ENCODE measurements at places on chromosomes 4 and X. TPM values are rescaled to one million over a fixed set of nuclear protein-coding genes. Genes with fewer than 3 reads are reported as not detected.

GRCh38 chrX:103248553-103248952 lies 6.4 kb downstream of the TCEAL8 start:
- peaks cover 3% of the 10 kb centered on the region for H3K27me3 ChIP-seq
- H3K4me1 ChIP-seq: peaks cover 4% of the 10 kb centered on the region
- H3K4me3 ChIP-seq: no peak overlapping the region
- H3K36me3 ChIP-seq: peaks cover 8% of the 10 kb centered on the region
- no peak overlapping the region for H3K27ac ChIP-seq
- DNase-seq: no peak

DNA sequence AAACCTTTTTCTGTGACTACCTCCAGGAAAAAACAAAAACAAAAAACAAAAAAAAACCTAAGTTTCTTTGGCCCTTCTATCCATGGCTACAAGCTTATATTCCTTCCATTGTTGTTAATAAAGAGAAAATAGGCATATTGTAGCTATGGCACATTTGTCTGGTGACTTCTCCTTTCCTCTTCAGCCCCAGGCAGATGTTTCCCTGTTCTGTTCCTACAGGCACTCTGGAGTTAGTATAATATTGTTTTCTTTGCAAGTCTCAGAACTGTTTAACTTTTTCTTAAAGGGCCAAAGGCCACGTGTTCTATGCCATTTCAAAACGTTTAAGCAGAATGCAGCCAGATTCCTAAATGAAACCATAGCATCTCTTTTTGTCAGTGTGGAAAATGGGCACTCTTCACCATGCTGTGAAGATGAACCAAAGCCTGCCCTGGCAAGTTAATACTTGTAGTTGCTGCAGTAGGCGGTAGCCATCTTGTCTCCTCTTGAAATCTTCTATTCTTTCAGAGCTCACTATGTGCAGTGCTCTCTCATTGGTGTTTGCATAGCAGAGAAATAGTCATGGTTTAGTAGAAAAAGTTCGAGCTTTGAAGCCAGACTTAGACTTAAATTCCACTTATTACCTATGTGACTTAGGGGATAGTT lies 44.8 kb upstream of the MTMR1 start:
- no peak overlapping the region for H3K4me3 ChIP-seq
- no peaks in the 10 kb centered on the region for H3K4me1 ChIP-seq
- H3K27me3 ChIP-seq: no peaks in the 10 kb centered on the region

GRCh38 chrX:120200851-120201250 lies 42.4 kb downstream of the RHOXF2 start:
- no peaks in the 10 kb centered on the region for H3K36me3 ChIP-seq
- no peak overlapping the region for H3K27ac ChIP-seq
- no peaks in the 10 kb centered on the region for H3K27me3 ChIP-seq
- no peak overlapping the region for H3K4me3 ChIP-seq

DDIT4L gene
- total RNA-seq: 1.5 TPM

- no peaks in the 10 kb centered on the region for H3K27me3 ChIP-seq
- DNase-seq: no peak
- H3K4me3 ChIP-seq: no peak overlapping the region
- no peak overlapping the region for H3K27ac ChIP-seq
- no peaks in the 10 kb centered on the region for H3K4me1 ChIP-seq
These were observed 9.5 kb upstream of the KDM5C start for GRCh38 chrX:53234484-53234883.

BRS3 gene
- total RNA-seq: not detected

- no peaks in the 10 kb centered on the region for H3K27me3 ChIP-seq
- H3K4me3 ChIP-seq: no peak overlapping the region
- H3K27ac ChIP-seq: no peak overlapping the region
- no peak for DNase-seq
- H3K4me1 ChIP-seq: peaks cover 3% of the 10 kb centered on the region
- H3K36me3 ChIP-seq: no peaks in the 10 kb centered on the region
These were observed 330.9 kb downstream of the ARHGAP24 start for GRCh38 chr4:85805891-85806290.

GRCh38 chr4:67751260-67751659 lies 2.9 kb downstream of the GNRHR start:
- DNase-seq: no peak
- no peaks in the 10 kb centered on the region for H3K36me3 ChIP-seq
- H3K27ac ChIP-seq: no peak overlapping the region
- H3K4me3 ChIP-seq: no peak overlapping the region
- H3K4me1 ChIP-seq: peaks cover 3% of the 10 kb centered on the region
